ENCODE measurements at places on chromosomes 7 and 10. TPM values are rescaled to one million over a fixed set of nuclear protein-coding genes. Genes with fewer than 3 reads are reported as not detected.

The TAF5 gene
- total RNA-seq = 4.6 TPM

The TMEM236 gene
- 0.55 TPM for total RNA-seq

The ANXA8L1 gene
- 26.9 TPM for total RNA-seq

The SCIN gene
- total RNA-seq = 16.6 TPM

The ANXA8 gene
- 4.4 TPM for total RNA-seq

The PFKP gene
- 42.1 TPM for total RNA-seq

The COL13A1 gene
- total RNA-seq = 5.7 TPM

The CPA1 gene
- total RNA-seq = not detected

The UCMA gene
- not detected for total RNA-seq

The YWHAG gene
- total RNA-seq = 99.6 TPM

The BBIP1 gene
- total RNA-seq = 11.5 TPM

DNA sequence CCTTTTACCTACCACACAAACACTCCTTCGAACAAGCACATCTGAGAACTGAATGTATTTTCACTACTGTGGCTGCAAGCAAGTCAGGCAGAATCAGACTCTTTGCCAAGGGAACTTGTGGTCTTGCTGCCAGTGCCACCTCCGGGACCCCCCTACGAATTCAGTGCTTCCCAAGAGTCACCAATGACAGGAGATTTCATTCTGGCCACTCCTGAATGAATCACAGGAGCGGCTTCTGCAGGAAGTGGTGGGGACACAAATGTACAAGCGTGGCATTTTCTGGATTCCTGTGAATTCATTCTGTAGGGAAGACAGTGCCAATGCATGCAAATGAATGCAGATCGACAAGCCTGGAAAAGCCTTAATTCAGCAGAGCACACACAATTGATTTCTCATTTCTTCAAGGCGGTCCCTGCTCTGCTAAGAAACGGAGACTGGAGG lies 161.2 kb downstream of the CAMK1D start:
- DNase-seq = no peak

GRCh38 chr10:97813311-97813710 lies 36.3 kb upstream of the GOLGA7B start:
- DNase-seq = no peak

DNA sequence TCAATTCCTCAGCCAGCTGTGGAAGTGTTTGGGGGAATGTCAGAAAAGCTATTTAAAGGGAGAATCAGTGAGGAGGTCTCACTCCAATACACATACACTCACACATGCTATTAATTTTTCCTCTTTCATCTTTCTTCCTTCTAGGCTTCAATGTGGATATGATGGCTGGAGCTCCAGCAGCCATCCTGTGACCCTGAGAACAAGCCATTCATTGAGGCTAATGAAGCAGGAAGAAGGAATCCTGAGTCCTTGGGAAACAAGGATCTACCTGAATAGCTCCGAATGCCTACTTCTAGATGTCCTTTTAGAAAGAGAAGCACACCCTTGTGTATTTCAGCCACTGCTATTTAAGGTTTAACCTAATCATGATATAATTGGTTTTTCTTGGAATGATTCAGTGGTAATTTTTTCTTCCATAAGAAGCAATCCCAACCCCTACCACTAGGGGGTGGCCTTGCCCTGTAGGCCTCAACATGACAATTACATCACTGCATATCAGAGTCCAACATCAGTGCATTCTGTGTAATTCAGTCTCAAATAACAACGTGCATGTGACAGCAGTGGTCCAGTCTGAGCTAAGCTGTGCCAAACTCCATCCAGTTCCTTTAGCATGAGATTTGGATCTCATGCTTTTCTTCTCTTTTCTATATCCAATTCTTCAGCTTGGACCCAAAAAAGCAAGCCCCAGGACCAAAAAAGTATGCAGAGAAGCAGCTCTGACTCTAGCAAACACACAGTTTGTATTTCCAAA lies 85.3 kb upstream of the ANKRD1 start:
- peak; percentile 54 for DNase-seq

DNA sequence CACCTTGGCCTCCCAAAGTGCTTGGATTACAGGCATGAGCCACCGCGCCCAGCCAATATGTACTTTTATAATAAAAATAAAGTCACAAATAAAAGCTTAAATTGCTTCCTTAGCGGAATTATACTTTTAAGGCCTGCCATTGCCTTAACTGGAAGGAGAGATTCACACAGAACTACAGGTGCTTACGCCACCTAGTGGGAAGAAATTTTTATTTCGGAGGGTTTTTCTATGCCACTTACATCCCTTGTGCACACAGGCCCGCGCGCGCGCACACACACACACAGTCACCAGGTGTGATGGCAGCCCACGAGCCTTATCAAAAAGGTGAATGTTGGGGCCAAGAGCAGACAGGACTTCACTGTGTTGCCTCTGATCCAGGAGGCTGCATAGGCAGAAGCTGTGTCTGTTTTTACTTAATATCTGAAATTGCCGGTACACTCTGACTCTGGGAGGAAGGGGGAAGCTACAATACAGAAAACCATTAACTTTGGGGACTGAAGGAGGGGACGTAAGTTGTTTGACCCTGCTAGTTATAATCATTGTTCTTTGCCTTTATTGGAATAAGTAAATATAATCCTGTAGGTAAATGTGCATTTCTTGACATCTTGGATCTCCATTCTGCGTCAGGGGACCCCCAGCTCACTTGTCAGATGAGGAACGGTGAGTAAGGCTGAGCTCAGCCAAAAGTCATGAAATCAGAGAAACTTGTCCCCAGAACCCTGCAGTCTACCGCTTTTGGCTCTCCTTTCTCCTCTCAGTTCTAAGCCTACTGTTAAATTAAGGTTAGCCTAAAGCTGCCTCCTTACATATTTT lies 87.1 kb downstream of the SLC16A9 start:
- peak; percentile 87 for DNase-seq

- no peak for DNase-seq
These were observed 2.1 kb downstream of the TBX20 start for GRCh38 chr7:35251606-35252310.

- peak; percentile 17 for DNase-seq
These were observed 193.7 kb downstream of the PTPN20 start for GRCh38 chr10:47104786-47105385.

GRCh38 chr10:3623746-3624145 lies 161.3 kb downstream of the KLF6 start:
- no peak for DNase-seq

DNA sequence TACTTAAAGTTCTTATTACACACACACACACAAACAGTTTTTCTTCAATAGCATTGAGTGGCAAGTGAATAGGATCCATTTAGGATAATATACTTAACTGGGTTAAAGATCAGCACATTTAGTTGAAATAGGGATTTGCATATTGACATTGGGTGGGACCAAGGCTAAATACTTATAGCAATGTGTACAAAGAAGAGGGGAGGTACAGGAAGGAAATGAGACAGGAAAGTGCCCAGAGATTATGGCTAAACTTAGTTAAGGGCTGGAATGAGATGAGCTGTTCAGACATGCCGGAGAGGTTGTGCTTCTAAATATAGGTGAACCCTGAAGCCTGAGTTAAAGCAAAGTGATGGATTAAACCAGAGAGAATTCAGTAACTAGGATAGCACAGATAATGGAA lies 95.1 kb downstream of the LSMEM1 start:
- DNase-seq = no peak

DNA sequence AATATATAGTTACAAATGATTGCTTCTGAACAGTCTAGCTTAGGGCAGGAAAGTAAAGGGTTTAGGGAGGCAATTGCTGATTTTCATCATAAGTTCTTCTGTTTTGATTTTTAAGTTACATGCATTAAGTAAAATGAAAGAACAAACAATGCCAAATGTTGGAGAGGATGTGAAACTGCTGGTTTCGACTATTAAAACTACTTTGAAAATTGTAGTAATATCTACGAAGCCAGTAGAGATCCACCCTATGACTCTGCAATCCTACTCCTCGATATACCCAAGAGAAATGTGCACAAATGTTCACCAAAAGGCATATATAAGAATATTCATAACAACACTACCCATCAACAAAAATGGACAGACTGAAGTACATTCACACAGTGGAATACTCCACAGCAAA lies 24.3 kb downstream of the PDZD8 start:
- DNase-seq = no peak

- no peak for DNase-seq
These were observed 30.3 kb downstream of the CACNA2D1 start for GRCh38 chr7:82413237-82413636.

DNA sequence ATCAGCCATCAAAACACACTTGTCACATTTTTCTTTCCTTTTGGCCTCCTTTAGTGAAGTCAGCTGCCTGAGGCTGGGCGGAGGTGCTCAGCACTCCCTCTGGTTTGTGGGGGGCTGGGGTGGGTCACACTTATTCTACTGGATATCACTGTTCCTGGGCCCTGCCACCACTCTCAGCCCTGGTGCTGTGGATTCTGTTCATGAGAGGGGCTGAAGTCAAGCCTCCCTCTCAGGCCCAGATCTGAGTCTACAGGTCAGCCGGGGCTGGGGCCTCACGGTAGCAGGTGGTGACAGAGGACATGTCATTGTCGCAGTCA lies 180.8 kb upstream of the TNS3 start:
- no peak for DNase-seq

- DNase-seq = peak; percentile 83
These were observed 168.3 kb upstream of the PPP1R3A start for GRCh38 chr7:114086914-114087652.

DNA sequence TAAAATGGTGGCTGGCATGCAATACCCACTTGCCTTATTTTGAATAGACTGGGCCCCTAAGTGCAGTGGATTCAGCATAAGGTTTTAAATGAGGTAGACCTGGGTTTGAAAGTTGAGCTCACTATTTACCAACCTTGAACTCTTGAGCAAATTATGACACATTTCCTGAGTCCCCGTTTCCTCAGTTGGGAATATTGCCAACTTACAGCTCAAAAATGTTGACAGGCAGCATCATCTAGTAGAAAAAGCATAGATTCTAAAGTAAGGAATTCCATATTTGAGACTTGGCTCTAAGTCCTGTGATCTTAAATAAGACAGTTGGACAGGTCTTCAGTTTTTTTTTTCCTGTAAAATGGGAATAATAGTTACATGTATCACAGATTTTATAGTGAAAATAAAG lies 305.5 kb downstream of the ACTR3B start:
- no peak for DNase-seq

GRCh38 chr7:80736371-80737125 lies 98.1 kb downstream of the CD36 start:
- DNase-seq = no peak

GRCh38 chr10:65945061-65945460 lies 980.8 kb upstream of the LRRTM3 start:
- no peak for DNase-seq

DNA sequence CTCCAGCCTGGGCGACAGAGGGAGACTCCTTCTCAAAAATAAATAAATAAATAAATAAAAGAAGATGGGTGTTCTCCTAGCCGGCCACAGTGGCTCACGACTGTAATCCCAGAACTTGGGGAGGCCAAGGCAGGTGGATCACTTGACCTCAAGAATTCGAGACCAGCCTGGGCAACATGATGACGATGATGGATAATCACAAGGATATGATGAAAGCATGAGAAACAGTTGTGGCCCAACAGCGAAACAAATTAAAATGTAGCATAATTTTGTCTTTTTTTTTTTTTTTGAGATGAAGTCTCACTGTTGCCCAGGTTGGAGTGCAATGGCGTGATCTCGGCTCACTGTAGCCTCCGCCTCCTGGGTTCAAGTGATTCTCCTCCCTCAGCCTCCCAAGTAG lies 12.9 kb downstream of the ZNF786 start:
- DNase-seq = no peak

- no peak for DNase-seq
These were observed 67.7 kb downstream of the FOXI2 start for GRCh38 chr10:127804696-127805095.

GRCh38 chr7:53292341-53292740 lies 256.9 kb downstream of the POM121L12 start:
- DNase-seq = no peak

GRCh38 chr7:51366930-51367613 lies 50.5 kb upstream of the COBL start:
- no peak for DNase-seq

GRCh38 chr10:44394696-44395381 lies 9.9 kb upstream of the CXCL12 start:
- no peak for DNase-seq

DNA sequence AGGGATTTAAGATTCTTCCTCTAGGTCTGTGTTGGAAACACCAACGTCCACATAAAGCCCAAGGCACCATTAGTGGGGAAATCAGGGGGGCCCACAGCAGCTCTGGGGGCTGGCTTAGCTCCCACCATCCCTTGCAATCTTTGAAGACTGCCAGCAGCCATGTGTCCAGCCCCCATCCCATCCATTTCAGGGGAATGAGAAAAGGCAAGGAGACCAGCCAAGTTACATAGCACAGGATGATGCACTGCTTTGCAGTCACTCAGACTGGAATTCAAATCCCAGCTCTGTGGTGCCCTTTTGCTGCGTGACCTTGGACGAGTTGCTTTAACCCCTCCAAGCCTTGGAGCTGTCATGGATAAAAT lies 108.9 kb upstream of the ZMIZ1 start:
- no peak for DNase-seq

DNA sequence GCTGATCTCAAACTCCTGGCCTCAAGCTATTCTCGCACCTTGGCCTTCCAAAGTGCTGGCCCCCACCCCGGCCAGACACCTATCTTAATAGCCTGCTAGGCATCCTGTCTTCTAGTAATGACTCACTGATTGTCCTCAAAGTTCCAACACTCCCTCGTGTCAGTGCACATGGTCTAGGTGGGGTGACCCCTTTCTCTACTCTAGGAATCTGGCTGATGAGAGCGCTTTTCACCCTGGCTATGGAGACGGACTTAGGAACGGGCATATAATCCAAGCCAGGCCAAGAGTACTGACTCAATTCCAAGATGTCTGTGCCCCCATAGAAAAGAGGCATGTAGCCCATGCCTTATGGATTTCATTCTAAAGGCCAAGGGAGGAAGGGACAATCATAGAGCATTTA lies 67.0 kb downstream of the PRLHR start:
- no peak for DNase-seq

DNA sequence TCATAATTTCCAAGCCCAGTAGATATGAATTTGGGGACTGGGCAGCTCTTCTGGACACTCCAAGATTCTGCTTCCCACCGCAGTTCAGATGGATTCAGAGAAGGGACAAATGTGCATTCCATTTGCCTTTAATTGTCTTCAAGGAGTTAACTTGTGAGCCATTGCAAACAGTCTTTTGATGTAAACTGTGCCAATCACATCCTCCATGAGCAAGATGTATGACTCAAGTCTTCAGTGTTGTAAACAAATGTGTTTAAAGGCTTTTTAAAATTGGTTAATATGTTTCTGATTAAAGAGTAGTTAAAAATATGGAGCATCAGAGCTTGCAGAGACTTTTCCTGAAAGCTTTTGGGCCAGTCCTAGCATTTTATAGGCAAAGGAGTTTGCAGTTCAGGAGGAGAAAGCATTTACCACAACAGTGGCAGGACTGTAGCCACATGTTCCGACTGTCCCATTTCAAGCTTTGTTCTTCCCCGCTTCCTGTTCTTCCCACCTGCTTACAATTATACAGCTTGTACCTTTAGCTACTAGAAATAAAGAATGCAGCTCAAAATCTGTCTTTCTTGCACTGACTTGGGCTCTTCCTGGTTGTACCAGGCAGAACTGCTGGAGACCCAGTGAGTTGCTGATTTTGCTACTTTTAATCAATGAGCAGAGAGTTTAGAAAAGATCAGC lies 6.2 kb downstream of the SLC18A2 start:
- no peak for DNase-seq

Data from upper lobe of left lung (tissue), 6 donors.